ENCODE measurements at places on chromosomes 2 and 18. TPM values are rescaled to one million over a fixed set of nuclear protein-coding genes. Genes with fewer than 3 reads are reported as not detected.

DNA sequence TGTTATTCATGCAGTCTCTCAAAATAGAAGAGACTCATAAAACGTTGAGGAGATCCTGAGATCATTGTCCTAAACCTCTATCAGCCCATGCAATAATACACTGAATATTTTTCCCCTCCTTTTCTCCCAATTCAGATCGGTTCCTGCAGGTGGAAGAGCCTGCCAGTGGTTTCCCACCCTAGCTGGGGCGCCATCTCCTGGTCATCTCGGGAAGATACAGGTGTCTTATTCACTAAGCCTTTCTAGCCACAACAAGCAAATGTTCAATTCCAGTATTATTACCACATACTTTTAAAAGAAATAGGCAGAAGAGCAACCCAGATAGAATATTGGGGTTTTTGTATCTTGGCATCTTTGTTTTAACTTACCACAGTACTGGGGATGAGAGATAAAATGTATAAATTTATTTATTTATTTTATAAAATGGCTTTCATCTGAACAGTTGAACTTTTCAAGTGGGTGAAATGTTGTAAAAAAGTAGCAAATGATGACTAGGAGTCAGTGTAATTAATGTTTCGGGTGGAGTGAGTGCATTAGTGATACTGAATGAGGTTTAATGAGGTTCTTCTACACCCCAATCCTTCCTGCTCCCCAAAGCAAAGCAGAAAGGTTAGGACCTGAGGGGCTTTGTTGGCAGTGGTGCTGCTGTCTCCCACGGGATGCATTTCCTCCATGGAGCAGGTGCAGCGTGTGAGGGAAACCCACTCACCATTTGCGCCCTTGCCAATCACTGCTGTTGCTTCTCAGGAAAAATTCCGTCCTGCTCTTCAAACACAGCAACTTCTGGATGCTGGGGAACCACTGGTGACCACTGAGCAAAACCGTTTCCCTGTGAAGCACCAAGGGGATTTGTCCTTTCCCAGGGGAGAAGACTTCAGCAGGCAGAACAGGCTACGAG, 147.1 kb upstream of the FHL2 start:
- DNase-seq = peak; percentile 34

GRCh38 chr2:152354069-152354755, 19.2 kb downstream of the FMNL2 start:
- DNase-seq = no peak

DNA sequence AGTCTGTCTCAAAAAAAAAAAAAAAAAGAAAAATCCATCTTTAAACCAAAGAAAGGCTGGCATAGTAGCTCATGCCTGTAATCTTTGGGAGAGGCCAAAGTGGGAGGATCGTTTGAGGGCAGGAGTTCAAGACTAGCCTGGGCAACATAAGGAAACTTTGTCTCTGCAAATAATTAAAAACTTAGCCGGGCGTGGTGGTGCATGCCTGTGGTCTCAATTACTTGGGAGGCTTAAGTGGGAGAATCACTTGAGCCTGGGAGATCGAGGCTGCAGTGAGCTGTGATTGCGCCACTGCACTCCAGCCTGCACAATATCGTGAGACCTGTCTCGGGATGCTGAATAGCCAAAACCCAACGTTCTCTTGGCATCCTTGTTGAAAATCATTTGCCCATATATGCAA, 6.1 kb downstream of the CNOT11 start:
- DNase-seq = no peak

- no peak for DNase-seq
Observed at GRCh38 chr18:70135604-70136003, 69.9 kb downstream of the RTTN start.

Gene SH2D6
- 0.68 TPM for polyA plus RNA-seq

GRCh38 chr2:97871096-97871780, 124.5 kb downstream of the TMEM131 start:
- no peak for DNase-seq

- DNase-seq = no peak
Observed at GRCh38 chr2:133390156-133390555, 178.1 kb downstream of the NCKAP5 start.

Gene TMEFF2
- polyA plus RNA-seq = 14.1 TPM

DNA sequence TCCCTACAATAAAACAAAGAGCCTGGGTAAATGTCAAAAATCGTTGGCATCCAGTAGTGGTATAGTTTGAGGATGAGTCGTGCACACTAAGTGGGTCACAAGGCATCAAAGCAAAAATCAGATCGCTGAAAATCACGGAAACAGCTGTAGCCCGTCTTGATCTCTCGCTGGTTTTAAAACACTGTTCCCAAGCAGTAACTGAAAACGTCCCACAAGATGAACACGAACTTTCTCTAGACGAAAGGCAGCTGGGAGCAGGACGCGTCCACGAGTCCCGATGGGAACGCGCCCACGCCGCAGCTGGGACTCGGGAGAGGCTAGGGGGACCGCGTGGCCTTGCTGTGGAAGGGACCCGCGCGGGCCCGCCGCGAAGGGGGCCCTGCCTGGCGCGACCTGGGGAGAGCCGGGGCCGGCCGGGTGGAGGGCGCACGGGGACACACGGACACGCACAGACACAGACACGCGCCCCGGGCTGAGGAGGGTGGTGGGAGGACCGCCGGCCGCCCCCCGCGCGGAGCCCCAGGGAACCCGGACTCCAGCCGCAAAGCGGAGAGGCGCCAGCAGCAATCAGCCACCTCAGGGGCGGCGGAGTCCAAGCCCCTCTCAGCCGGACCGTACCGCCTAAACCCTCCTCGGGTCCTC, 651 bp downstream of the STK17B start:
- DNase-seq = no peak

- DNase-seq = no peak
Observed at GRCh38 chr18:46411867-46412690, 244.9 kb downstream of the LOXHD1 start.

GRCh38 chr2:75340560-75340959, 141.2 kb upstream of the TACR1 start:
- DNase-seq = no peak

- DNase-seq = no peak
Observed at GRCh38 chr18:33232318-33232626, 208.2 kb downstream of the CCDC178 start.

GRCh38 chr2:205837663-205838062, 155.4 kb downstream of the NRP2 start:
- DNase-seq = no peak

Gene SCYGR4
- polyA plus RNA-seq = not detected

Gene C2orf78
- polyA plus RNA-seq = not detected

DNA sequence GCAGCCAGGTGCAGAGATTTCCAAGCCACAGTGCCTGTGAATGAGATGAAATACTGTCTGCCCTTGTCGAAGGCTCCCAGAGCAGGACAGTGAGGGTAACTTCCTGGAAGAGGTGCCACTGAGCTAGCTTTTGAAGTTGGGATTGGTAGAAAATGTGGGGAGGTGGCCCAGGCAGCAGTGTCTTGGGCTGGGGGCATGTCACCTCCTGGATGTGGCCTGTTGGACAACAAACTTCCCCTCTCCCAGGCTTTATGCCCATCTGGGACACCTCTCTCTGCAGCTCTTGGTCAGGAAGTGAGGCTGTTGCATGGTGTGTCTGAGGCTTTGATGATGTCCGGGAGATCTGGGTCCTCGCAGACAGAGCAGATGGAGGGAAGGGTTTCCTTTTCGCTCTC, 151.4 kb downstream of the DYSF start:
- DNase-seq = no peak

- DNase-seq = no peak
Observed at GRCh38 chr2:129803032-129803431, 176.4 kb upstream of the RAB6C start.

Gene DNER
- 67.0 TPM for polyA plus RNA-seq

DNA sequence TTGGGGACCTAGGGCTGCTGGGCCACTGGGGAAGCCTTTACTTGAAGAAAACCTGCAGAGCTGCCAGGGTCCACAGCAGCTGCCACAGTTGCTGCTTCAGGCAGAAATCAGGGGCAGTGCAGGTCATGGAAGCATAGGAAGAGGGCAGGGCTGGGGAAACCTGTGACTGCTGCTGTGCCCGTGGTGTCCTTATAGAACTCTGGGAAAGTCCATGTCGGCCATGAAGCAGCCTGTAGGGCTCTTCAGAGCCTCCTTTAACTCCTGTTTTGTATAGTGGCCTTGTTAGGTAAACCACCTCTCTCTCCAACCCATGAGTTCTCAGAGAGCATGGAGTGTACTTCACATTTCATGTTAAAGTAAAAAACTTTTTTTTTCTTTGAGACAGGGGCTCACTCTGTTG, 62.1 kb downstream of the SMAD4 start:
- no peak for DNase-seq

GRCh38 chr18:33745871-33746545, 168.0 kb downstream of the ASXL3 start:
- DNase-seq = no peak

Gene BCL2
- 23.5 TPM for polyA plus RNA-seq

GRCh38 chr2:151946899-151947812, 118.9 kb upstream of the ARL5A start:
- DNase-seq = no peak

DNA sequence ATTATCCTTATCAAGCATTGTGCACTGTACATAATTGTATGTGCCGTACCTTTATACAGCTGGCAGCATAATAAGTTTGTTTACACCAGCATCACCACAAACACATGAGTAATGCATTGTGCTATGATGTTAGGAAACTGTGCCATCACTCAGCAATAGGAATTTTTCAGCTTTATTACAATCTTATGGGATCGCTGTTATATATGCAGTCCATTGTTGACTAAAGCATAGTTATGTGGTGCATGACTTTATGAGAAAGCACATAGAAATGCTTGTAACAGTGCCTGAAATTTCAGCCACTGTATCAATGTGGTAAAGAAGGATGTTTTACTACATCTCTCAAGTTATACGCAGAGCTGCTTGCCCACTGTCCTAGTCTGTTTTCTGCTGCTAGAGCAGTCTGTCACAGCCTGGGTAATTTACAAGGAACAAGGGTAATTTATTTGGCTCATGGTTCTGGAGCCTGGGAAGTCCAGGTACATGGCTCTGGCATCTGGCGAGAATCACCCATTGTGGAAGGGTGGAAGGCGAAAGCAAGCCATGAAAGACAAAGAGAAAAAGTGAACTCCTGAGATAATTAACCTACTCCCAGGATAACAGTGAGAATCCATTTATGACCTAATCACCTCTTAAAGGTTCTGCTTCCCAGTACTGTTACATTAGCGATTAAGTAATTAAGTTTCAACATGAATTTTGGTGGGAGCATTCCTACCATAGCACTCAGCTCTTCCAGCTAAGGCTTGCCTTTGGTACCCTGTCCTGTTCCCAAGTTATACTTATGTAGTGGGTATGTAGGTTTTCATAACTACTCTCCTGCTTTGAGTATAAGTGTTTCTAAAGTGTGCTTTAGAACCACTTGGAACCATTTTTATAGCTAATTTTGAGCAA, 4.6 kb downstream of the MAP3K20 start:
- no peak for DNase-seq

Gene MAPK4
- polyA plus RNA-seq = 8.4 TPM

Gene KCNG2
- polyA plus RNA-seq = 0.19 TPM

Gene GPC1
- 43.3 TPM for polyA plus RNA-seq

Gene LBX2
- polyA plus RNA-seq = 2.7 TPM

Gene CDH19
- 0.14 TPM for polyA plus RNA-seq

DNA sequence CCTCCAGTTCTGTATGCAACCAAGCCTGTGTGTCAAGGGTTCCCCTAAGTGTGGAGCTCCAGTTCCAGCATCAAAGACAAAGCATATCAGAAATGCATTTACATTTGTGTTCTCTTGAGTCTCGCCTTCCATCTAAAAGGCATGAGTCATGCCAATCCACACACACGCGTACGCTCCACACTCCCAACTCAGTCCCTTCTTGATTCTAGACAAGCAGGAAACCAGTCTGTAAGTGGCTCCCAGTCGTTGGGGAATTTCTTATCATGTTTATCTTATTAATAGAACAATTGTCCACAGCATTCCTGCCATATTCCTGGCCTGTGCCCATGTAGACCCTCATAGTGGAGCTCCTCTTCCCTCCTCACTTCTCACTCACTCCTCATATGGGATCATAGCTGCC, 86.4 kb upstream of the SLC35G4 start:
- DNase-seq = no peak

Data from left renal pelvis (tissue), 4 donors.